NB4 (cell line): ENCODE measurements at places on chromosomes 1 and 21.

DNA sequence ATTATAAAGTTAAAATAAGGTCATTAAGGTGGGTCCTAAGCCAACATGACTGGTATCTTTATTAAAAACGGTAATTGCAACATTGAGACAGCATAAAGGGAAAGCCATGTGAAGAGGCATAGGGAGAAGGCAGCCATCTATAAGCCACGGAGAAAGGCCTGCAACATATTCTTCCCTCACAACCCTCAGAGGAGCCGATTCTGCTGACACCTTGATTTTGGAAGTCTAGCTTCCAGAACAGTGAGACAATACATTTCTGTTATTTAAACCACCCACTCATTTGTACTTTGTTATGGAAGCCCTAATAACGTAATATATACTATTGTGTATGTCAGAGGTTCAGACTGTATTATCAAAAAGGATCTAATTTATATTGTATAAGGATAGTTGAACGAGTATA lies 190.8 kb downstream of the PDE4B start:
- no peak for DNase-seq

- peak; percentile 47 for DNase-seq
Observed at GRCh38 chr1:916173-917075, 7.3 kb upstream of the SAMD11 start.

DNA sequence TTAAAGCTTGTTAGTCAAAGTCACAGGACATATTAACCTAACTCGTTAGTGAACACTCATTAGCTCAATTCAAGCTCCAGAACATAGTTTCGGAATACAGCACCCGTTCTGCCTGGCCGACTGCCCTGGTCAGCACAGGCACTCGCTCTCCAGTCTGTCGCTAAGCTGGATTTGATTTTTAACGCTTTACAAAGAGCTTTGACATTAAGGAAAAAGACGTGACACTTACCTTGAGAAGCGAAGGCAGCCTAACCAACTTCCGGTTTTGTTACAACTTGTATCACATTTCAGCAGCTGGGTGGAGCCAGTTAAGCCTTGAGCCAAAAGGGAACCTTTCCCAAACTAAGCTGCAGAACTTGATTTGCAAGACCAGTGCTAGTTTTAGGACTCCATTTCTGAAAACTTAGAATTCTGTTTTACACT lies at the start of gene FRRS1:
Gene FRRS1, minus strand, starts transcription at position 258 of the 423 bp plus-strand sequence. CDS start 17,867 bp downstream, outside the sequence.
- peak; percentile 93 for DNase-seq

DNA sequence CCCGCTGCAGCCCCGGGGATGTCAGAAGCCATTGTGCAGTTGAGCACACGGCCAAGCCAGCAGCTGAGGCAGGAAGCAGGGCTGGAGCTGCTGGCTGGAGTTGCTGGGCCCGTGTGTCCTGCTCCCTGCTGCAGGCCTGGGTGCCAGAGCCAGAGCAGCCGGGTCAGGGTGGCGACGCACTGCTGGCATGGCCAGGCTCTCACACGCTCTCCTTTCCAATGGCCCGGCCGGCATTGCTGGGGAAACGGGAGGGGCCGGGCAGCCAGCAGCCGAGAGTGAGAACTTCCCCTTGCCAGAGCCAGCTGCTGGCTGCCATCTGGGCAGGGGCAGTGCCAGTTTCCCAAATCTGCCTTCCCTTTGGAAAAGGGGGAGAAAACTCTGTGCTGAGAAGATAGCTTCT lies 82.4 kb upstream of the PROX1 start:
- DNase-seq: no peak

DNA sequence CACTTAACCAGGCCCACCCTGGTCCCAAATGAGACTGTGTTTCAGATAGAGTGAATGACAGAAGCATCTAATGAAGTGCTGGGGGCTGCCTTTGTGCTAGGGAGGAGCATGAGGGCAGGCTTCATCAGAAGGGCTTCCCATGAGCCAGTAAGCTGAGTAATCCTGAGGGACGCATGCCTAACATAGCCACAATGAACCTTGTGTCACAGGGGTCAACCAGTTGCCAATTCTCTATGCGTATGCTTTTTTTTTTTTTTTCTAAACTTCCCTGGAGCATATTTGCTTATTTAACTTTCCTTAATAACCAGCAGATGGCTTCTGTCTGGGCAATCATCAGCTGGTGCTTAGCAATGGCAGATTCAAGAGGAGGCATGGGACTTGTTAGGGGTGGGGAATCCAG lies 25.5 kb upstream of the CYP2J2 start:
- no peak for DNase-seq

GRCh38 chr1:58238846-58239245 lies 307.7 kb downstream of the OMA1 start:
- DNase-seq: no peak
